T-helper 17 cell (primary cell): ENCODE measurements at places on chromosomes 7 and 10.

GRCh38 chr7:75847707-75848106, 31.1 kb upstream of the RHBDD2 start:
- no peaks in the 10 kb centered on the region for H3K27me3 ChIP-seq
- no peak overlapping the region for H3K27ac ChIP-seq
- no peaks in the 10 kb centered on the region for H3K36me3 ChIP-seq

DNA sequence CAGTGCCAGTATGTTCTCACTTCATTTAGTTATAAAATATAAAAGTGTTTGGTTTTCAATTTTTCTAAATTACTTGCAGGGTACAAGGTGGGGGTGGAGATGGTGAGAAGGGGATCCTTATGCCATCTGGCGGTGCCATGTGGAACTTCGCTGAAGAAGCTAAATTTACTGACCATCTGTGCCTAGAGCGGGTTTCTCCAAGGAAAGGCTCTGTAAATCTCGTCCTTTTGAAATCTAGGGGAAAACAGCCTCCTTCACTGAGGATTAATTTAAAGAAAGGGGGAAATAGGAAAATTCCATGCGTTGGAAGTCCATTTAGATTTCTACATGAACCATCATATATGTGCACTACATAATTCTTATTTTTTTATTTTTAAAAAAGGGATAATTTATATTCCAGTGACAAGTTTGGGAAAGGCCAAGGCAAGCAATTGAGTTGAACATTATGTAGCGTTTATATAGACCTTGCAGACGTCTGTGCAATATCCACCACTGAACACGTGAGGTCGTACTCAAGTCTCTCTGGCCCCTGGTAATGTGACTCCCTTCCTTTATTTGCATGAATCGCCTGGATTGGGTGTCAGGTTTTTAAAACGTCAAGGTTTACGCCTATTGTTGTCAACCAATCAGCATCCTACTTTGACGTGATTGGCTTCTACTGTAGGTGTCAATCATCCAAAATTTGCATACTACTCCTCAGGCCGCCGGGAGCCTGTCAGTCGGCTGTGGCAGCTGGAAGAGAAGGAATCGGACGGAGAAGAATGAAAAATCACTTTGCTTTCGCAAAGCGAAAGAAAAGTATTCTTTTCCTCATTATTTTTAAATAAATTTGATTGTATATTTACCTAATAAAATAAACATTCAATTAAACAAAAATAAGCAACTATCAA, 297.1 kb upstream of the NFE2L3 start:
- H3K4me3 ChIP-seq = peak overlapping the region; percentile 28
- no peak for DNase-seq

DNA sequence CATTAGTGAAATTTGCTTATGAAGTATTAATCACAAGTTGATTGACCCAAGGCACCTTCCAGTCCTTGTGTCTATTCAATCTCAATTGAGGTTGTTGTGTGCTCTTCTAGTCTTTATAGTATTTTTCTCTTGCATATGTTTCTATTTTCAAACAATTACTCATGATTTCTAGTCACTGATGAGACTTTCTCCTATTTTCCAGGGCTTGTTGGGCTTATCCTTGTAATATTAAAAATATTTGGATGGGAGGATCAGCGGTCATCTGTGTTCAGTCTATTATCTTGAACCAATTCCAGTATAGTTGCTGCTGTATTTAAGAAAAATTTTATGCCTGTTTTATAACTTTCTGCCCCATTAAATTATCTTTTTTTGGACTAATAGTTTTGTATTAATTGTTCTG, 154.4 kb downstream of the PTEN start:
- no peaks in the 10 kb centered on the region for H3K27me3 ChIP-seq
- no peaks in the 10 kb centered on the region for H3K4me1 ChIP-seq
- H3K36me3 ChIP-seq = peaks cover 2% of the 10 kb centered on the region
- no peak overlapping the region for H3K4me3 ChIP-seq
- no peak overlapping the region for H3K27ac ChIP-seq

DNA sequence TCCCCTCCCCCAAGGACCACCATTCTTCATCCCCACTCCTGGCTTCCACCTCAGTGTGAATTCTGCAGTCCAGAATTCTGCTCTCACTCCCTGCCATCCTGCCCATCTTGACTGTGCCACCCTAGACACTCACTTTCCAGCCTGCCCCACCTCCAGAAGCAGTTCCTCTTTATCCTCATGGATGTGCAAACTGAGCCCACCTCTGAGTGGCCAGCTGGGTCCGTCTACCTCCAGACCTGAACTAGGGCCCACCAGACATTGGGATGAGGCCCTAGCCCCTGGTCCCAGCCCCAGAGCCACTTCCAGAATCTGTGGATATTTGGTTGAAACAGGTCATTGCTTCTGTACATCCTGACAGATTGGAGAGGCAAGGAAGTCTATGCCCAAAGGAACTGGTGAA, 58.5 kb downstream of the GRID1 start:
- H3K4me1 ChIP-seq = no peaks in the 10 kb centered on the region
- H3K4me3 ChIP-seq = no peak overlapping the region
- H3K27me3 ChIP-seq = peaks cover 37% of the 10 kb centered on the region
- H3K36me3 ChIP-seq = no peaks in the 10 kb centered on the region
- DNase-seq = no peak

DNA sequence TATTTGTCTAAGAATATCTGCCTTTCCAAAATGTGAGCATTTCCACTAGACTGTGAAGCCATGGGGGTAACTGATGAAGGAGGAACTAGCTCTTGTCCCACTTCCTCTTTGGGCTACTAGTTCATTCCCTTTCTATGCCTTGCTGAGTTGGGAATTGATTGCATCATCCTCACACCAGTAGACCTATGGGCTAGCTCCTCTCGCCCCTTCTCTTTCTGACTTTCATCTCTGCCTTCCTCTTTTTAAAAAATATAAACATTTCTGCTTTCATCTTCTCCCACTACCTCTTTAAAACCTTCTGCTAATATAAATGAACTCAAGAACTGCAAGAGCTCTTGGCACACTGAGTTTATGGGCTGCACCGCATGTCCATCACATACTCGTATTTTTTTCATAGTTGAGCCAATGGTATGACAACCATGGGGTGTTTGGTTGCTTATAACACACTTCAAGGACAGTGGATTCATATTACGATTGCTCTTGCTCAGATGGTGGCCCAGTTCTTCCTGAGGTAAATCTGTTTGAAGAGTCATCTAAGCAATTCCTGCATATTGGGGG, 182.0 kb downstream of the REEP3 start:
- no peaks in the 10 kb centered on the region for H3K36me3 ChIP-seq
- no peak overlapping the region for H3K27ac ChIP-seq
- no peak for DNase-seq
- peaks cover 13% of the 10 kb centered on the region for H3K4me1 ChIP-seq

- no peaks in the 10 kb centered on the region for H3K27me3 ChIP-seq
- peaks cover 44% of the 10 kb centered on the region for H3K4me1 ChIP-seq
- peak overlapping the region; percentile 98 for H3K27ac ChIP-seq
- peaks cover 10% of the 10 kb centered on the region for H3K36me3 ChIP-seq
- H3K4me3 ChIP-seq = peak overlapping the region; percentile 98
These were observed 2.1 kb downstream of the CAMK1D start for GRCh38 chr10:12351447-12351846.

GRCh38 chr10:11707624-11708350, 34.4 kb upstream of the ECHDC3 start:
- peaks cover 35% of the 10 kb centered on the region for H3K27me3 ChIP-seq
- peak overlapping the region; percentile 82 for H3K27ac ChIP-seq
- peaks cover 3% of the 10 kb centered on the region for H3K36me3 ChIP-seq
- no peak for DNase-seq
- H3K4me1 ChIP-seq = peaks cover 17% of the 10 kb centered on the region
- H3K4me3 ChIP-seq = no peak overlapping the region

DNA sequence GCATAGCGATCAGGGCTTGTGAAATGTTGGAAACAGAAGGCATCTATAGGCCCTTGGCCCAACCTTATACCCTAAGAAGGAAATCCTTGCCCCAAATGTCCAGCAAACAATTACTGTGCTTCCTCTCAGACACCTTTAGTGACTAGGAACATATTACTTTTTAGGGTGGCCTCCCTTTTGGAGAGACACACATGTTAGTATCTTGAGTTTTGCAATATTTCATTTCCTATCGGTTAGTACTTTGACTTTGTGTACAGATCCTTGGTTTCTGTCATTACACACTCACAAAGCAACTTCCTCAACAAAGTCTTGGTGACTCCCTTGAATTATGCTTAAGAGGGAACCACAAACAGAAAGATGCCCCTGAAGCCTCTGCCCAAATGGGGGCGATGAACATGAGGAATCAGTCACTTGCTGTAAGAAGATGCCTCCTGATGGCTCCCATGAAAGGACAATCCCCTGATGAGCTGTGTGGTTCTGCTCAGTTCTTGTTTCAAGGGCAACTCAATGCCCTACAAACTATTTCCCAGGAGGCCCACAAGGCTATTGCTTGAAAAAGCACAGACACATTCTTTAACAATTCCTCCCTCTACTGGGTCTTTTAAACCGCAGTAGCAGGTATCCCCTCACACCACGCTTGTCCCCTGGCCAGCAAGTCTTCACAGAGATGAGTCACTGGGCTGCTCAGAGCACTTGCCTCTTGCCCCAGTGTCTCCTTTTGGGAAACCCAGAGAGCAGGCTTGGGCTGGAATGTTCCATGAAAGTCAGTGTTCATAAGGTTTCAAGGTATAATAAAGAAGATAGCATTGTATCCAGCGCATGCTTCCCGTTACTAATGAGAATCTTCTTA, 196.2 kb downstream of the FANK1 start:
- H3K4me3 ChIP-seq = no peak overlapping the region
- no peaks in the 10 kb centered on the region for H3K36me3 ChIP-seq
- H3K27ac ChIP-seq = no peak overlapping the region
- no peaks in the 10 kb centered on the region for H3K4me1 ChIP-seq
- no peaks in the 10 kb centered on the region for H3K27me3 ChIP-seq

GRCh38 chr10:18616337-18616736, 35.0 kb downstream of the NSUN6 start:
- H3K4me3 ChIP-seq = no peak overlapping the region
- H3K4me1 ChIP-seq = peaks cover 3% of the 10 kb centered on the region
- H3K27ac ChIP-seq = no peak overlapping the region
